ENCODE measurements at places on chromosomes 3 and 15. TPM values are rescaled to one million over a fixed set of nuclear protein-coding genes. Genes with fewer than 3 reads are reported as not detected.

Gene HRG
- total RNA-seq = not detected

Gene PLD1
- total RNA-seq = 36.8 TPM

Gene CLDN11
- 88.2 TPM for total RNA-seq

- no peak for DNase-seq
These were observed 8.2 kb upstream of the GANC start for GRCh38 chr15:42264795-42265194.

GRCh38 chr3:33111581-33111980, 2.2 kb upstream of the CRTAP start:
- DNase-seq = no peak

All from sciatic nerve (tissue), 2 donors.